Activated CD4-positive, alpha-beta memory T cell treated with anti-CD3 and anti-CD28 coated beads for 36 hours (primary cell): ENCODE measurements at places on chromosomes 1 and 21. TPM values are rescaled to one million over a fixed set of nuclear protein-coding genes. Genes with fewer than 3 reads are reported as not detected.
A peak's percentile ranks its signal among the peaks of the same experiment; 100 is the strongest.

Gene GLIS1
- total RNA-seq: not detected

Gene TGFB2
- total RNA-seq: not detected

Gene DISP3
- 0.21 TPM for total RNA-seq

Gene TFF3
- not detected for total RNA-seq

Gene TDRD5
- not detected for total RNA-seq

Gene SPRR2F
- not detected for total RNA-seq

- H3K4me1 ChIP-seq: no peaks in the 10 kb centered on the region
- DNase-seq: no peak
- no peak overlapping the region for H3K27ac ChIP-seq
Measured at GRCh38 chr1:45721207-45721606, 29.2 kb downstream of the IPP start.

GRCh38 chr21:20004367-20004766, 993.8 kb upstream of the NCAM2 start:
- H3K36me3 ChIP-seq: no peaks in the 10 kb centered on the region
- H3K4me1 ChIP-seq: no peaks in the 10 kb centered on the region
- no peak for DNase-seq
- H3K27ac ChIP-seq: no peak overlapping the region
- H3K27me3 ChIP-seq: no peaks in the 10 kb centered on the region
- no peak overlapping the region for H3K4me3 ChIP-seq

GRCh38 chr1:231016966-231017365, 23.1 kb downstream of the FAM89A start:
- no peak overlapping the region for H3K4me3 ChIP-seq
- H3K27me3 ChIP-seq: no peaks in the 10 kb centered on the region
- DNase-seq: no peak
- H3K36me3 ChIP-seq: peaks cover 4% of the 10 kb centered on the region
- peaks cover 4% of the 10 kb centered on the region for H3K4me1 ChIP-seq
- H3K27ac ChIP-seq: no peak overlapping the region

- H3K27ac ChIP-seq: no peak overlapping the region
- no peaks in the 10 kb centered on the region for H3K36me3 ChIP-seq
- no peak for DNase-seq
- H3K27me3 ChIP-seq: peaks cover 25% of the 10 kb centered on the region
Measured at GRCh38 chr1:64251971-64252370, 48.5 kb downstream of the UBE2U start.

GRCh38 chr1:48853006-48853405, 76.3 kb upstream of the BEND5 start:
- DNase-seq: no peak
- no peaks in the 10 kb centered on the region for H3K27me3 ChIP-seq
- H3K27ac ChIP-seq: no peak overlapping the region
- no peaks in the 10 kb centered on the region for H3K4me1 ChIP-seq

DNA sequence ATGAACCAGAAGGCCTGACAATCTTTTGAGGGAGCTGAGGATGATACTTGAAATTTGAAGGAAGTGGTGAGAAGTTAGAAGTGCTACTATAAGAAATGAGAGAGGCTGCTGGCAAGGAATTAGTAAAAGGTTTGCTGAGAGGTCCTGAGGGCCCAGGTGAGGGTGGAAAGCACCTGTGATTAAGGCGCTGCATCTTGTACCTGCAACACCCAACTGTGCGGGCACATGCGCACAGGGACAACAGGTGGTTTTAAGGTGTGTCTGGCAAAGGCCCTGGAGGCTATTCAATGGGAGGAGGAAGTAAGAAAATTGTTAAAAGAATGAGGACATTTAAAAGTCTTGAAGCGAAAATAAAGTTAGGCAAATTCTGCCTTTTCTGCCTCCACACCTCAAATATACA, 349.3 kb downstream of the RGS7 start:
- DNase-seq: no peak
- H3K4me1 ChIP-seq: no peaks in the 10 kb centered on the region

- H3K27ac ChIP-seq: no peak overlapping the region
- no peak overlapping the region for H3K4me3 ChIP-seq
- H3K36me3 ChIP-seq: no peaks in the 10 kb centered on the region
- peaks cover 12% of the 10 kb centered on the region for H3K4me1 ChIP-seq
- DNase-seq: no peak
- H3K27me3 ChIP-seq: no peaks in the 10 kb centered on the region
Measured at GRCh38 chr1:172278478-172278877, 142.0 kb upstream of the C1orf105 start.

DNA sequence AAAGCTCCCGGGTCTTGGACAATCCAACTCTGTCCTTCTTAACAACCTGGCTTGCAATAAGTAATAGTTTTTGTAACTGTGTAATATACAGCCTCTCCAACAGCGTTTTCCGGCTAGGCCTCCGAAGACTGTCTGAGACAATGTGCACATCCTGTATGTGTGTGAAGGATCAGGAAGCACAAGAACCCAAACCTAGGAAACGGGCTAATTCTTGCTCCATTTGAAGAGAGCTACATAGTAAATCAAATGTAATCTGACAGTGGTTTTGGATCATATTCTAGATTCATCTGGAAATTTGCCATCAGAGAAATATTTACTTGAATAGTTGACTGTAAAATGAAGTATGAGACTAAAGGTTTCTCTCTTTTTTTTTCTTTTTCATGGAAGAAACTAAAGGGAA, 1.2 kb downstream of the GPR52 start:
- H3K36me3 ChIP-seq: peaks cover 6% of the 10 kb centered on the region
- no peaks in the 10 kb centered on the region for H3K4me1 ChIP-seq
- no peak overlapping the region for H3K27ac ChIP-seq
- no peaks in the 10 kb centered on the region for H3K27me3 ChIP-seq
- H3K4me3 ChIP-seq: no peak overlapping the region
- no peak for DNase-seq

DNA sequence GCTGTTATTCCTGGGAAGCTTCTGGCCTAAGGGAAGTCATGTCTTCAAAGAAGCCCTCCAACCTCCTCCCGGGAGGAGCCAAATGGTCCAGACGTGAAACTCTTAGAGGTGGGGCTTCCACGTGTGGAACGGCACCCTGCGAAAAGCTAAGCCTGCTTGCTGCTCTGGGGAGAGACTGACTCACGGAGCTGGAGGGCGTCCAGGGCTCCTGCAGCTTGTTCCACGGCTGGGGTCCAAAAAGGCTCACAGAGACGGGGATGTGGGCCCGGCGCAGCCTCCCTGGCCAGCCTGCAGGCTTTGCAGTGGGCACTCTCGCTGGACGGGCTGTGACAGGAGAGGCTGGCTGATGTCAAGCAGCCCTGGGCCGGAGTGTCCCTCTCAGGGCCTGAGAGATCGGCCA, 105.1 kb downstream of the COLGALT2 start:
- no peaks in the 10 kb centered on the region for H3K27me3 ChIP-seq
- no peaks in the 10 kb centered on the region for H3K36me3 ChIP-seq
- H3K4me3 ChIP-seq: no peak overlapping the region
- H3K27ac ChIP-seq: no peak overlapping the region
- H3K4me1 ChIP-seq: peaks cover 4% of the 10 kb centered on the region

DNA sequence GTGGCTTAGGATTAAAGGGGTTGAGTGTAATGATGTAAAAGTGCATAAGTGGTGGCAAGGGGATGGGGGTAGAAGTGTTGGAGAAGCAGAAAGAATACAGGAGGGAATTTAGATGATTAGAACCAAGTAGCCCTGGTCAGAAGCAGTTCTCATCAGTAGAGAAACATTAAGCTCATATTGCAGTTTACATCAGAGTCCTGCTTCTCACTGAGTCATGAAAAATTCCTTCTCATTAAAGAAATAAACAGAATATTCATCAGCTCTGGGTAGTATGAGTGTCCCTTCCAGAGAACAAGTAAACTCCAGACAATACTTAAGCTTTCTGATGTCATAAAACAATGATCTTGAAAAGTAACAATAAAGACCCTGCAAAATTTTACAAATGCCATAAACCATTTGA, 36.5 kb downstream of the LRRIQ3 start:
- no peak overlapping the region for H3K27ac ChIP-seq
- no peaks in the 10 kb centered on the region for H3K4me1 ChIP-seq
- no peak overlapping the region for H3K4me3 ChIP-seq
- no peaks in the 10 kb centered on the region for H3K36me3 ChIP-seq
- DNase-seq: no peak

DNA sequence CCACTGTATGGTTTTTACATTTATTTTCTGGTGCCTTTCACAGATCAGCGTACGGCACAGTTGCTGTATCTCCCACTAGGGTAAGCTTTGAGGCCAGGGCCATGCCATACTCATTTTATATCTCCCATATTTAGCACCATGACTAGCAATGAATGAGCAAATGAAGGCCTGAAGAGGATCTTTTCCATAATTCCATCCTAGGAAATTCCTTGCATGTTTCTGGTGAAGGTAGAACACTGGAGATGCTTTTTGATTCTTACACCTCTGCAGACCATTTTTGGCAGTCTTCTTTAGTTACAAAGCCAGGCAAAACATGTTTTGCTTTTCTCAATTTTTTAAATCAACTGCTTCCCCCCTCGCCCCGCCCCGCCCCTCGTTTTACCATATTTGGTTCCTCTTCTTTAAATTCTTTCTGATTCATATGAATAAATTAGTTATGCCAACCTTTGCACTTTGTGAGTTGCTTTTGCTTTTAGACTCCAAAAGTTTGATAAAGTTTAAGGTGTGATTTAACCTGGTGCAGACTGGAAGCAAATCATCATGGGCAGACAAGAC, 78.9 kb upstream of the AK4 start:
- H3K36me3 ChIP-seq: peaks cover 3% of the 10 kb centered on the region
- H3K27me3 ChIP-seq: no peaks in the 10 kb centered on the region
- H3K4me3 ChIP-seq: peak overlapping the region; percentile 87

- DNase-seq: no peak
- no peaks in the 10 kb centered on the region for H3K27me3 ChIP-seq
- peaks cover 8% of the 10 kb centered on the region for H3K4me1 ChIP-seq
- H3K36me3 ChIP-seq: no peaks in the 10 kb centered on the region
Measured at GRCh38 chr1:228868731-228869024, 133.4 kb downstream of the RHOU start.

DNA sequence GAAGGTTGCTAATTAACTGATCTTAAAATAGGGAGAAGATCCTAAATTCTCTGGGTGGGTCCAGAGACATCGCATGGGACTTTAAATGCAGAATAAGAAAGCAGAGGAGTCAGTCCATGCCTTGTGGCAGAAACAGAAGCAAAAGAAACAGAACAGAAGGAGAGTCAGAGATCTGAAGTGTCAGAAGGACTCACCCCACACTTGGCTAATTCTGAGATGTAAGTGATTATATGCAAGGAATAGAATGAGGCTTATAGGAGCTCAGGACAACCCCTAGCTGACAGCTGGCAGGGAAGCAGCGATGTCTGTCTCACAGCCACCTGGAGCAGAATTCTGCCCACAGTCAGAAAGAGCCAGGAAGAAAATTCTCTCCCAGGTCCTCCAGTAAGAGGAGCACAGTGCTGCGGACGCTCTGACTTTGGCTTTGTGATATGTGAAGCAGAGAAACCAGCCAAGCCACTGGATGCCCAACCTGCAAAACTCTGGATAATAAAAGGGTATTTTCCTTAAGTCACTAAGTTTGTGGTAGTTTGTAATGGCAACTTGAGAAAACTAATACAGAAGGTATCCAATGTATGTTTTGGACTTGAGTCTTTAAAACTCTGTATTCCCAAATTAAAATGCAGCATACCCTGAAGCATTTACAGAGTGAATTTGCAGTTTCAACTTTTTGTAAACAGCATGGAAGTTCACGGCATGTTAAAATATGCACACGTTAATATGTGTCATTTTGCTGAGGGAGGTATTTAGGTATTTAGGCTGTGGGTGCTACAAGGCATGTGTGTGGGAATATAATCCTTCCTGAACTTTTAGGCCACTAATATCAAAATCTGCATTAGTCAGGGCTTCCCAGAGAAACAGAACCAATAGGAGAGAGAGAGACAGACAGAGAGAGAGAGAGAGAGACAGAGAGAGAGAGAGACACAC, 388.5 kb downstream of the PCP4 start:
- no peaks in the 10 kb centered on the region for H3K4me1 ChIP-seq
- no peaks in the 10 kb centered on the region for H3K27me3 ChIP-seq
- H3K4me3 ChIP-seq: no peak overlapping the region

GRCh38 chr21:16194095-16194787, 464.5 kb downstream of the USP25 start:
- DNase-seq: no peak
- no peaks in the 10 kb centered on the region for H3K27me3 ChIP-seq
- no peak overlapping the region for H3K27ac ChIP-seq
- H3K4me3 ChIP-seq: no peak overlapping the region
- no peaks in the 10 kb centered on the region for H3K36me3 ChIP-seq

- DNase-seq: no peak
- peaks cover 49% of the 10 kb centered on the region for H3K27me3 ChIP-seq
- H3K4me3 ChIP-seq: no peak overlapping the region
- peaks cover 2% of the 10 kb centered on the region for H3K4me1 ChIP-seq
- no peaks in the 10 kb centered on the region for H3K36me3 ChIP-seq
Measured at GRCh38 chr1:207672522-207673130, 27.7 kb downstream of the CR1L start.

DNA sequence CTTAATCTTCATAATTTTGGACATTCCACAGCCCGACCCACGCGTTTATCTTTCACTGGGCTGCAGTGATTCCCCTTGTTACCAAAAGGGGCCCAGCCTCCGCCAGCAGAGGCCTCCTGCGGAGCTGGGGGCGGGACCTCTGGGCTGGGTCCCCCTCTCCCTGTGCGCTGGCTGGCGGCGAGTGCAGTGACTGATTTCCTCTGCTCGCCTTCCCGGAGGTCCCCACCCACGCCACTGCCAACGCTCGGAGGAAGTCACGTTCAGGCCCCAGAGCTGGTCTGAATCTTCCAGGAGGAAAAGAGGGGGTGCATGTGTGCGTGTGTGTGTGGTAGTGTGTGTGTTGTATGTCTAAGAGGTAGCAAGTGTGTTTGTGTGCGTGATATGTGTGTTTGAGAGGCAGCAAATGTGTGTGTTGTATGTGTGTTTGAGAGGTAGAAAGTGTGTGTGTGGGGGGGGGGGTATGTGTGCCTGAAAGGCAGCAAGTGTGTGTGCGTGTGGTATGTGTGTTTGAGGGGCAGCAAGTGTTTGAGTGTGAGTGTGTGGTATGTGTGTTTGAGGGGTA, 35.0 kb upstream of the JAK1 start:
- peaks cover 23% of the 10 kb centered on the region for H3K4me1 ChIP-seq
- H3K27me3 ChIP-seq: no peaks in the 10 kb centered on the region
- no peaks in the 10 kb centered on the region for H3K36me3 ChIP-seq
- H3K27ac ChIP-seq: peak overlapping the region; percentile 84

- H3K36me3 ChIP-seq: peaks cover 19% of the 10 kb centered on the region
- H3K4me3 ChIP-seq: no peak overlapping the region
- H3K27me3 ChIP-seq: no peaks in the 10 kb centered on the region
- DNase-seq: no peak
- peak overlapping the region; percentile 77 for H3K27ac ChIP-seq
Measured at GRCh38 chr1:12147201-12147701, 19.5 kb upstream of the TNFRSF1B start.

GRCh38 chr1:199020904-199021303, 382.1 kb downstream of the PTPRC start:
- H3K27me3 ChIP-seq: no peaks in the 10 kb centered on the region
- H3K36me3 ChIP-seq: no peaks in the 10 kb centered on the region
- H3K4me3 ChIP-seq: no peak overlapping the region
- H3K27ac ChIP-seq: no peak overlapping the region

DNA sequence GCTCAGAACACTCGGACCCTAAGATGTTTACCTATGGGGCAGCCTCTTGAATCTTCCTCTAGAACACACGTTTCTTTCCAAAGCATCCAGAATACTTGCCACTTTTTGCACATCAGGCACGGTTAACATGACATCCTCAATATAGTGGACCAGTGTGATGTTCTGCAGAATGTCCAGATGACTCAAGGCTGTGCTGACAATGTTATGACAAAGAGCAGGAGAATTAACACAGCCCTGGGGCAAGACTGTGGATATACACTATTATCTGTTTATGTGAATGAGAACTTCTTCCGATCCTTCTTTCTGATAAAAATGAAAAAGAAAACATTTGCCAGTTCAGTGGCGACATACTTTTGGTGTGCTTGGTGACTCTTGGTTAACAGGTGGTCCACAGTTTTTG, 154.3 kb downstream of the PDE4B start:
- no peak for DNase-seq
- H3K4me1 ChIP-seq: peaks cover under 1% of the 10 kb centered on the region
- no peaks in the 10 kb centered on the region for H3K36me3 ChIP-seq
- H3K27me3 ChIP-seq: peaks cover 5% of the 10 kb centered on the region
- H3K4me3 ChIP-seq: no peak overlapping the region
- H3K27ac ChIP-seq: no peak overlapping the region
